ENCODE measurements at places on chromosomes 4 and X.

DNA sequence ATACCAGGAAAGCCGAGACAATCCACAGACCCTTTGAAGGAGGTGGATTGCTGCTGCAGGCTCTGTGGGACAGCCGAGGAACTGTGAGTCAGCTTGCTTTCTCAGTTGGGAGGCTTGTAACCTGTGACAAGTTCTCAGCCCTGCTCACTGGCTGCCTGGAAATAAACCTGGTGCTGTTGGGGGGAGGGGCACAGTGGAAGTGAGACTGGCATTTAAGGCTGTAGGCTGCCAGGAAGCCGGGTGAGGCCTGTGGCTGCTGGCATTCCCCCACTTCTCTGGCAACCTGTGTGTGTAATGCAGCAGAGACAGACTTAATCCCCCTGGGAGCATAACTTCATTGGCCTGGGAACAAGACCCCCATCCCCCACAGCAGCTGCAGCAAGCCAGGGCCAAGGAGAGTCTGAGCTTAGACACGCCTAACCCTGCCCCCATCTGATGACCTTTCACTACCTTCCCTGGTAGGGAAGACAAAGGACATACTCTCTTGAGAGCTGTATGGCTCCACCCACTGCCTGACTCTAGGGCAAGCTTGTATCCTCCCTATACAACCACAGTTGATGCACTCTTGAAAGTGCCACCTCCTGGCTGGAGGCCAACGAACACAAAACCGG, 64.1 kb downstream of the ALPK1 start:
- no peak for DNase-seq

- DNase-seq = no peak
Measured at GRCh38 chr4:94551643-94552564, 100.2 kb downstream of the PDLIM5 start.

DNA sequence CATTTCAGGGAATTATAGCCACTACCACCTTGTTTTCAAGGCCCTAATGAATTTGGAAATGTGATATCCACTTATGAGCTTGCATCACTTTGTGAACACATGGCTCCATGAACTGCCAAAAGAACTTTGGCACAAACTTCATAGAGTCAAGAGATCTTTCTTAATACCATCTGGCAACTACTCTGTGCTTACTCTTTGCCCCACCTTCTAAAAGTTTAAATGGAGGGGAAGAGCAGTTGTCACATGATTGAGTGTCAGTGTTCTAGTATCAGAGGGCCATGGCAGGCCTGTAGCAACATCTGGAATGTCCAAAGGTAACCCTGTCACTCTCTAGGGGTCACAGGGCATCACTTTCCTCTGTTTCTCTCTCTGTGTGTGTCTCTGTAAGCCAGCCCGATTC, 2.6 kb upstream of the ADH1B start:
- no peak for DNase-seq

GRCh38 chr4:38782452-38783108, at the start of gene TLR10:
TSS of gene TLR10 (minus strand) at chr4:38782990. CDS start at chr4:38775590, 7,400 bp downstream.
- DNase-seq = no peak

- DNase-seq = no peak
Measured at GRCh38 chr4:182724414-182724813, 192.8 kb downstream of the DCTD start.

Data from natural killer cell treated with Interleukin-12 subunit alpha and Interleukin-12 subunit beta and Interleukin-15 and Interleukin-18, amount 100 ng/mL, for 72 hours (primary cell).